Inflammatory macrophage treated with lipopolysaccharide for 1 hour (primary cell): ENCODE measurements at places on chromosomes 16 and 17.

GRCh38 chr16:85258629-85259028 is 146.4 kb upstream of the CIBAR2 start:
- no peak for DNase-seq

DNA sequence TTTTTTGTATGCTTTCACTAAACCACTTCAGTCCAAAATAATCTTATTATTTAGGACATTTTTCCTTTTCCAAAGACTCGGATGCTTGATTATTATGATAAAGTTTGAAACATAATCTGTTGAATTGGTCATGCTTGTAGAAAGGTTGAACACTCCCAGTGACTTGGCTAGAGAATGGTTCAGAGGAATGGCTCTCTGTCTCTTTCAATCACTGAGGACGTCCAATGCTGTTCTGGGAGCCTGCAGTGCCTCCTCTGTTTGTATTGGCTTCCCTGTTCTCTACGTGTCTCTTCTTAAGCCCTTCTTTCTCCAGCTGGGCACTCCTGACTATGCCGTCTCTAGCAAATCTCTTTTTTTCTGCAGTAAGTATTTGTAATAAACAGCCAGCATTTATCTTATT is 369.0 kb upstream of the DYNLRB2 start:
- no peak for DNase-seq

DNA sequence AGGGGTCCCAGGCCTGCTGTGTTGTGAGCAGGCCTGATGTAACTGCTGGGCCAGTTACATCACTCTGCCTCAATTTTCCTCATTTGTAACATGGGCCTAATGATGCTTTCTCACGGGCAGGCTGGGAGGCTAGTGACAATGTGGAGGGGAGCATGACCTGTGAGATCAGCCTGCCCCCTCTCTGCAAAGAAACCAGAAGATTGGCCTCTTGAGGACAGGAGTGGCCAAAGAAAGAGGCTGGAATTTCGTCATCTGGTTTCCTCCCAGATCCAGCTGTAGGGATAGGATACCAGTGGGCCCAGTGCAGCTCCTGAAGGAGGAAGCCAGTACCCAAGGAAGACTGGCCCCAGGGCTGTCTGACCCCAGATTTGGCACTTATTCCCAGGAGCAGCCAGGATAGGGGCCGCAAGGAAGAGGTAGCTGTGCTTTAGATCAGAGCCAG is 615 bp upstream of the SREBF1 start:
- DNase-seq = peak; percentile 50

- no peak for DNase-seq
Measured at GRCh38 chr17:51585514-51586104, 325.3 kb downstream of the UTP18 start.

- DNase-seq = no peak
Measured at GRCh38 chr16:51880776-51881175, 666.2 kb downstream of the TOX3 start.

GRCh38 chr16:872436-873242 is 72.1 kb upstream of the GNG13 start:
- DNase-seq = no peak

- DNase-seq = no peak
Measured at GRCh38 chr16:19528666-19529065, 4.9 kb downstream of the CCP110 start.

DNA sequence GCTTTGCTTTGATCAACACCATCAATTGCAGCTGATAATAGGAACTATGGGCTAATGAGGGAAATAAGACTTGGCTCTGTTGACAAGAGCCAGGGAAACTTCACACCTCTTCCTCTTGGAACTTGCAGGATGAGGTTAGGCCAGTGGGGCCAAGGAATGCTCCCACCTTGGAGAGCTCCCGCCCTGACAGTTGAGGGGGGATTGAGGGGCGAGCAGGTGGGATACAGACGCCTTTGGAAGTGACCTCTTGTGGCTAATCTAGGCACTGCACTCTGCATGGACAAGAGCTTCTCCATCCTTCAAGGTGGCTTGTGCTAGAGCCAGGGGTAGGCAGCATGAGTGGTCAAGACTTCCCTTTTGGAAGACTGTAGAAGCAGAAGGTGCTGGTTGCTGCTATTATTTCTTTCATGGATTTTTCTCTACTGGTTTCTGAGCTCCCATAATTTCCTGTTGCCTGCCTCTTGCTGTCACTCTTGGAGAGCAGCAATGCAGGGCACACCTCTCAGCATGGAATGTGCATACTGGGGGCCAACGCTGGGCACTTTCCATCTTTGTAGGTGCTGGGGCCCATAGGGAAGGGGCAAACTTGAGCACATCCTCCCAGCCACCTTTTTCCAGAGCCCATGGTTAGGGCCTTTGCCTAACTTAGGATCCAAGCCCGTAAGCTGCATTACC is 2.3 kb upstream of the PHF12 start:
- peak; percentile 57 for DNase-seq

DNA sequence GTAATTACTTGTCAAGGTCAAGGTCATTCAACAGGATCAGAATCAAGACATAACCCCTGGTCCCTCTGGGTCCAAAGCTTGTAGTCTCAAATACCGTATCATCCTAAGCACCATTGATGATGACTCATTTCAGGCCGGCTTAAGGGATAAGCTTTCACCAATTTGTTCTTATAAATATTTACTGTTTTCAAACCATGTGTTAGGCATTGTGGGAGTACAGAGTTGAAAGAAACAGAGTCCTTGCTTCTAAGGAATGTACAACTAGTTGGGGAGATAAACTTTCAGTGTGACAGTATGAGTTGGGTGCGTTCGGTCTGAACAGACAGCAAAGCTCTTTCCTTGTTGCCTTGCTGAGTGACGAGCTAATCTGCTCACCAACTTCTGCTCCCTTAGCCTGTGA is 183.5 kb upstream of the MAF start:
- no peak for DNase-seq

DNA sequence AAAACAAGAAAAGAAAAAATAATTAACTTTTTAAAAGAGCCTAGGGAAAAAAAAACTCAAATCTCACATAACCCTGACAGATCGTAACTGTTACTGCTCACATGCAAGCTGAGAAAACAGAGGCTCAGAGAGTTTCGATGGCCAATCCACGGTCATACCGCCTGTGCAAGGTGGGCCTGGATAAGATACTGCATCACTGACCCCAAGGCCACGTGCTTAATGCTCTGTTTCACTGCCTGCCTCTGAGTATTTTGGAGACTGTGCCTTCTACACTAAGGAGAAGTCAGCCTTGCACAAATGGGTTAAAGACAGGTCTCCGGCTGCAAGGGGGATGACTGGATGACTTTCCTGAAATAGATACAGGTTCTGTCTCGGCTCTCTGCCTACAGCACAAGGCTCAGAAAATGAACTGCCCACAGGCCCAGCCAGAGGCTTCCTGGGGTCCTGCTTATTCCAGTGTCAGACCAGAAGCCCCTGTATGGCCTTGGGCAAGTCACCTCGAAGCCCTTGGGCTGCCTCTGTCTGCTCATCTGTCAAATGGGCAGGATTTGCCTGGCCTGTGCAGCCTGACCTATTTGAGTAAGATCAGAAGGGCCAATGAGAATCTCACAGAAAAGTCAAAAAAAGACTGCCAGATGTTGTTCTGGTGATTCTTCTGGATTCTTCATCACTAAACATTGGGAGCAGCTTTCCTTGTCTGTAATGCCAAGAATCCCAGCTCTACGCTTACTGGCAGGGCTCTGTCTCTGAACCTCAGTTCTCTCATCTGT is 25.8 kb downstream of the CNGB1 start:
- DNase-seq = no peak

DNA sequence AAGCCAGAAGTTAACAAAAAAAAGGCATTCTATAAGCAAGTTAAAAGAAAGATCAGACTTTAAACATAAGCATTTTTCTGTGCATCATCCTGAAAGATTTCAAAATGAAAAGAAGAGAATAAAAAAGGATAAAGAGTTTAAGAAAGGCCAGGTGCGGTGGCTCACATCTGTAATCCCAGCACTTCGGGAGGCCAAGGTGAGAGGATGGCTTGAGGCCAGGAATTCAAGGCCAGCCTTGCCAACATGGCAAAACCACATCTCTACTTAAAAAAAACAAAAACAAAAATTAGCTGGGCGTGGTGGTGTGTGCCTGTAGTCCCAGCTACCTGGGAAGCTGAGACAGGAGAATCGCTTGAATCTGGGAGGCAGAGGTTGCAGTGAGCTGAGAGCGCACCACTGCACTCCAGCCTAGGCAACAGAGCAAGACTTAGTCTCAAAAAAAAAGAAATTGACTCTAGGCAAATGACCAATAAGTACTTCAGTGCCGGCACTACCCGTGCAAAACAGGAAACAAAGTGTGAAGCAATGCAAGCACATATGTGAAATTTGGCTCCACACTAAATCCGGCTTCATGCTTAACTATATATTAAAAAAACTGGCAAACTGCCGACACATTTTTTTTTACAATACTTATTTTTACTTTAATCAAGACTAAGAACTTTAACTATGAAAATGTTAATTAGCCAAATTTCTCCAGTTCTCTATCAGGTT is 83.2 kb upstream of the C17orf78 start:
- peak; percentile 67 for DNase-seq

- no peak for DNase-seq
Measured at GRCh38 chr17:72578817-72579470, 458.1 kb downstream of the SOX9 start.
